ENCODE measurements at places on chromosomes 4 and X.
A peak's percentile ranks its signal among the peaks of the same experiment; 100 is the strongest.

DNA sequence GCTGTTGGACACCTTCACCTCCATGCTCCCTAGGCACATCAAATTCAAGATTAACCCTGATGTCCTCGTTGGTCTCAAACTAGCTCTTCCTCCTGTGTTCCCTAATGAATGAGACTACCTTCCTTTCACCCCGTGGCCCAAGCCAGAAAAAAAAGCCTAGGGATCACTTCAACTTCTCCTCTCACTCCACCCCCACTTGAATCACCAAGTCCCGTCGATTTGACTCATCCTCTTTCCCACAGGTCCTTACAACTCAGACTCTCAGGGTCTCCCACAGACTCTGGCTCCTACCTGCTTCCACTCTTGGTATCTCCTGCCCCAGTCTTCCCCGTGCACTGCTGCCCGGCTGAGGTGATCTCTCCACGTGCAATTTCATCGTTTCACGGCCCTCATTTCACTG is 8.5 kb downstream of the SLC25A43 start:
- DNase-seq = no peak

- peak; percentile 13 for DNase-seq
Measured at GRCh38 chrX:52574416-52575275, 57.8 kb upstream of the XAGE1B start.

- DNase-seq = peak; percentile 95
Measured at GRCh38 chr4:156298230-156298629, 344.6 kb upstream of the CTSO start.

- no peak for DNase-seq
Measured at GRCh38 chr4:164780839-164781238, 26.9 kb downstream of the SMIM31 start.

DNA sequence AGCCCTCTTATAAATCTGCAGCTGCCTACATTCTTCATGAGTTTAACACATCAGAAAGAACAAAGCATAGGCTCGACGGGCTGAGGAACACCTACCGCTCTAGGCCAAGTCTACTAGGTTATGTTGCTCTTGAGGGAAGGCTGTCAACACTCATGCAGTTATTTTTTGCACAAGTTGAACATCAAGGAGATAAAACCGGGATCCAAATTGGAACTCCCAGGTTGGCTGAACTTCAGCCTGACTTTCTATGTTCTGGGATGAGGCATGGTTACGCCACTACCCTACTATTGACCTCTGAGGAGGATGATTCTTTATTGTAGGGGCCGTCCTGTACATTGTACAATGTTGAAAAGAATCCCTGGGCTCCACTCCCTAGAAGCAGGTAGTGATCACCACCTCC is 37.3 kb upstream of the ARSH start:
- DNase-seq = no peak

Data from stromal cell of bone marrow (primary cell).